ENCODE measurements at places on chromosomes 11 and 22.

DNA sequence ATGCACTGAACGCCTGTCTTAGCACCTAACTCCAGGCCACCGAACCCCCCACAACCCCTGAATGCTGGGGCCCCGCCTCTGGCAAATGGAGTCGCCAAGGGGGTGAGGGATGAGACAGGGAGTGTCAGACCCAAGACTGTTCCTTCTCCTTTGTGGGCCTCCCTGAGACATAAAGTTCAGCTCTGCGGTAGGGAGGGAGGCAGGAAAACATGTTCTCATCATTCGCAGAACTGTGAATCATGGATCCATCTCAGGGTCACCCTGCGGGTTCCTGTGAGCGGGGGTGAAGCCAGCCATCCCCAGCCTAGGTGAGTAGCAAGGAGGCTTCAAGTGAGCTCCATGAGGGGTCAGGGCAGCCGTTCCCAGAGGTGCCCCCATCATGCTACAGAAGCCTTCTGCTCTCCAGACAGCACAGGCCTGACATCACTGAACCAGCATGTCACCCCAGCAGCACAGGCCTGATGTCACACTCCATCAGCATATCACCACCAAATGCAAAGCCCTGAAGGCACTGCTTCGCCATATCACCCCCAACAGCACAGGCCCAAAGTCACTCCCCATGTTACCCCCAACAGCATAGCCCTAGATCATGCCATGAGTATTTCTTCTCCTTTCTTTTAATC lies 27.2 kb downstream of the TMPRSS6 start:
- DNase-seq = no peak

DNA sequence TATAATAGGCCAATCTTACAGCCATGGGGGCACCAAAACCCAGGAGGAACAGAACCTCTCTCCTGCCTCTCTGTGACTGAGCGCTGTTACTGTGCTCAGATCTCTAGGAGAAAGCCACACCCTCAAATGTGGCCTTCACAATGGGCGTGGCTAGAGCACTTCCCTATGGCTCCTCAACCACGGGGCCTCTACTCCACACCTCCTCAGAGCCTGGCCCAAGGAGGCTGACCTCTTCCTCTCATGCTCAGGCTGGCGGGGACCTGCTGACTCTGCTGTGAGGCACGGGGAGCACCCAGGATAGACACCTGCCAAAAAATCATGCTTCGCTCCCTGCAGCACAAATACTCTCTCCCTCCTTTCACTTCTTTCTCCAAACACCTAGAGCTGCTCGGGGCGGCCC lies 41.0 kb downstream of the C11orf58 start:
- DNase-seq = no peak

DNA sequence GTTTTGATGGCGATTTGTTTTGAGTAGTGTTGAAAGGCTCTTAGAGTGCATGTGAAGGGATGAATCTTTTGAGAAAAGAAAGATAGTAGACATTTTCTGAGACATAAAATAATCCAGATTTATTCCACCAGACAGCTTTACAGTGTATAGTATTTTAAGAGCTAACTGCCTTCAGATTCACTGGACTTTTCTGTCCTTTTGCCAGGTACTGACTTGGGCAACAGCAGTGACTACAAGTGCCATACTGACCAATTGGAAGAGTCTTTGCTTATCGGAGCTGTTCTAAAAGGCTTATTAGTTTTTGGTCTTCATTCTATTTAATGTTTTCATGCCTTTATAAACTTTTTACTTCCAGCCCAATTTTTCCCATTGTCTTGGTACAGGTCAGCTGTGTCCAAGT lies 32.5 kb downstream of the RTN3 start:
- DNase-seq = no peak

- no peak for DNase-seq
These were observed 64.3 kb downstream of the BTG4 start for GRCh38 chr11:111447931-111448330.

- no peak for DNase-seq
These were observed 69.6 kb downstream of the KIAA1671 start for GRCh38 chr22:25021976-25022711.

- no peak for DNase-seq
These were observed 1.3 kb downstream of the TRAF6 start for GRCh38 chr11:36508743-36509142.

GRCh38 chr11:68071281-68072048 lies 32.6 kb downstream of the TCIRG1 start:
- no peak for DNase-seq

- DNase-seq = no peak
These were observed 1.2 kb downstream of the CDC42EP2 start for GRCh38 chr11:65315866-65316226.

DNA sequence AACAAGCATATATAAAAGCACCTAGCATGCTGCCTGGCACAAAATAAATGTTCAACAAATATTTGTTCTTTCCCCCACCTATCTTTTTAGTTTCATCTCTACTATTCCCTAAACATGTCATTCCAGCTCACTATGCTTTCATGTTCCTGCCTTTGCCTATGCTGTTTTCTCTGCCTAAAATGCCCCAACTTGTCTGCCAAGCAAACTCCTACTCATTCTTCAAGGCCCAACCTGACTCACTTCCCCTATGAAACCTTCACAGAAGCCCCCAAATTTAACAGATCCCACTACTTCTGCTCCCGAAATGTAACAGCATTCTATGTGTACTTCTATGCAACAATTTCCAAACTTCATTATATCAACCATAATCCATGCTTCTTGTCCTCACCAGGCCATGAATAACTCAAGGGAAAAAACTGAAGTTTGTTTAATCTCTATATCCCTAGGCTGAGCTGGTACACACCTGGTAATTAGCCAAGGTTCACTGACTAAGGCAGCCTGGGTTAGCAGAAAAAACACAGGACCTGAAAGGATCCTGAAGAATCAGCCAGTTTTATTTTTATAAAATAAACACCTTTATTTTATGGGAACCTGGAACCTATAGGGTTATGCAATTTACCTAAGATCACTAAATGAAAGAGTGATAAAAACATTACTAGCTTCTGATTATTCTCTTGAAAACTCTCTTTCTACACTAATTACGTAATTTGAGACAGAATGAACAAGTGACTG lies 72.2 kb downstream of the PAK1 start:
- no peak for DNase-seq

- peak; percentile 76 for DNase-seq
These were observed at the start of gene ALDH3B1 for GRCh38 chr11:68010090-68011041. ALDH3B1 (plus strand) TSS chr11:68010327; CDS start chr11:68015298, 4,971 bp downstream.

DNA sequence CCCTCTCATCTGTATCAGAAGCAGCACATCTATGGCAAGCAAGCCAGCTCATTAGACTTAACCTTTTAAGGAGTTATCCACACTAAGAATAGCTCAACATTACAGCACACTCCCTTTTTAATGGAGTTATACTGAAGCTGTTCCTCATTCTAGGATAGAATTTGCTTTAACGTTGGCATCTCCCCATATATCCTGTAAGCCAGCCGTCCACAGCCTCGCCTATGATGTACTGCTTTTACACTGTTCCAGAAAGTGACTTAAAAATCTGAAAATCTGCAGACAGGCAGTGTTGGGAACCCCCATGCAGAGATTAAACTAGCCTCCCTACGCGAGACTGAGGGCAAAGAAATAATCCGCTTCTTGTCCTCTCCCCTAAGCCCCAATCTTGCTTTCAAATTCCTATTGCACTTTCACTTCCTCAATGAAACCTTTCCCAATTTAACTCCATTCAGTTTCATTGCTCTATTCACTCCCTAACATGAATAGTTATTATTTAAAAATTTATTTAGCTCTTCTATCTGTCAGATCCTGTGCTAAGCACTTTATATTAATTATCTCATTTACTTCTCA lies 225.0 kb downstream of the BLID start:
- DNase-seq = no peak

GRCh38 chr11:35036639-35037038 lies 102.3 kb upstream of the CD44 start:
- no peak for DNase-seq

DNA sequence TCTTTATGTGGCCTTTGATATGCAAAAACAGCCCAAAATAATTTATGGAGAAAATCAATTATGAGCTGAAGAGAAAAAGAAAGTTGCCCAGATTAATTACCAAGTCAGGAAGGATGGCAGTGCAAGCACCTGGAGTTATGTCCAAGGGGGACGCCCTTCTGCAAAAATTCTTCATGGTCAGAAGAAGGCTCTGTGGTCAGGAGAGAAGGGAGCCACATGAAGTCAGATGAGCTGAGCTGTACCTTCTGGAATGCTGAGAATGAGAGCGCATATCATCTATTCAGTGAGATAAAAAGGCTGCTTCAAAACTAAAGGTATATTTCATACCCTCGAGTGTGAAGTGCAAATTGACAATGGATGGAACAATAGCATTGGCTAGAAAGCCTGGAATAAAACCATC lies 607.4 kb downstream of the NTM start:
- DNase-seq = no peak

DNA sequence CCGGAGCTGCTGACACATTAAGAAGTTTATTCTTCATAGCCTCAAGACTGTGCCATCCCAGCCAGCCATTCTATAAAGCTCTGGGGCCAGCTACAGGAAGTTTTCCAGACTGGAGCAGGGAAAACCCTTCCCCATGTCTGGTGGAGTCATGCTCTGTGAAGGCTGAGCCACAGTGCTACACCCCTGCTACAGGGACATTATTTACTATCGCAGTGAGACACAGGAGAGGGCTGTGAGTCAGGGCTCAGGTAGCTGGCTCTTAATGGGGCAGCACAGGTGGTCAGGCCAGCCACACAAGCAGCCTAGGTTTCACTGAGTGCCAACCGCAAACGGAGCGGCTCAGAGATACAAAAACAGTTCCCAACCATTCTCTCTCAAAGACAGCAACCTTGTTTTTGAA lies 12.1 kb downstream of the HPS4 start:
- no peak for DNase-seq

DNA sequence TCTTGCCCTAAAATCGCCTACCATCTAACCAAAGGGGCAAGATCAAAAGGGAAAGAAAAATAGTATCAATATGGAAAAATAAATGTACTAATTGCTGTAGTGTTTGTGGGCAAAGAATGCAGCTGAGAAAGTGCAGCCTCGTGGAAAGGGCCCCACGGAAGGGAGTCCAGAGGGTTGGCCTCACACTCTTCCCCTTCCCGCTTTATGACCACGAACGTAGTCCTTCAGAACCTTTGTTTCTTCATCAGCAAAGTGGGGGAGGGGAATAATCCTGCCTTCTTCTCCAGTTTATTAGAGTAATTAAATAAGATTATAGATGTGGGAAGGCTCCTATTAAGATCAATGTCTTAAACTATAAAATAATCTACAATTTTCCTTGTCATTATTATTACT lies 41.0 kb downstream of the FLI1 start:
- DNase-seq = no peak

DNA sequence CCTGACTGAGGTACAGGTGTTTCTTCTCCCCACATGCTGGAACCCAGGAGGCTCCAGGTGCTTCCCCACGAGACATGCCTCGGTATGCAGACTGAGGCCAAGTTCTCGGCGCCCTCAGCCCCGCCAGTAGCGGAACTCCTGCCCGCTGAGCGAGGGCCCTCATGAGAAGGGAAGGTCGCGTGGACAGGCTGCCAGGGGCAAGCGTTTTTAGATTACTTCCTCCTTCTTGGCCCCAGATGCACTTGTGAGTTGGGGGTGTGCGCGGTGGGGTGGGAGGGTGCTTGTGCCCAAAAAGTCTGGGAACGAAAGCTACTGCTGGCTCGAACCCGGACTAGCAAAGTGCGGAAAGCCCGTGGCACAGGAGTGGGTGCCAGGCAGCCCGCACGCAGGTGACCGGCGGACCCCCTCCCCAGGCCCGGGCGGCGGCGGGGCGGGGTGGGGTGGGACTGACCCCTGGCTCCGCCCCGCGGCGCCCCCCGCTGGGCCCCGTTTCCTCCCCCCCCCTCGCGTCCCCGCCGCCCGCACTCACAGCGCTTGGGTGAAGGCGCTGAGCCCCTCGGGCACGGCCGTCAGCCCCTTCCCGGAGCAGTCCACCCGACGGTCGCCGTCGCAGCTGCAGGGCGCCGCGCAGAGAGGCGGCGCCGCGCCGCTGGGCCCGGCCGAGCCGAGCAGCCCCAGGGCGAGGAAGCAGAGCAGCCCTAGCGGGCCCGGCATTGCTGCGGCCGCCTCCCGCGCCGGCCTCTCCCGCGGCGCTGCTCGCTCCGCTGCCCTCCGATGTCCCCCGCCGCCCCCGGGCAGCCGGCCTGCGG lies 797 bp downstream of the LGR4 start:
- no peak for DNase-seq

Data from omental fat pad (tissue), 4 donors.